NCI-H1436 treated with DMSO at 0.1 percent for 48 hours (cell line): ENCODE measurements at places on chromosomes 12 and 14.

- DNase-seq, result no peak
Observed at GRCh38 chr14:58846682-58847465, 209.1 kb downstream of the DACT1 start.

DNA sequence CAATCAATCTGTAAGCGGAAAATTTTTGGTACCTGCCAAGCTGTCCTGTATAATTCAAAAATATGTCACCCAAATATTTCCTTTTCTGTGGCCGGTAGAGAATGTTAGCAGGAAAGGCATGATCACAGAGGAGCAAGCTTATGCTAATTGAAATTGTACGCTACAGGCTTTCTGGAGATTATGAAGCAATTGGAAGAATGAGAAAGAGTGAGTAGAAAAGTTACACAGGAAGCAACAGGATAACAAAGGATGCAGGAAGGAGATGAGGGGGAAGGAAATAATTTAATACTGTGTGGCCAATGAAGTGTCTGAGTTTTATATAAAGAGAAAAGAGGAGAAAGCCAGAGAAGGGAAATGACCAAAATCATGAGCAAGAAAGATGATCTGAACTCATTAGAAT is 627.2 kb upstream of the STXBP6 start:
- no peak for DNase-seq

GRCh38 chr12:108679106-108679681 is 45.5 kb upstream of the SELPLG start:
- no peak for DNase-seq

DNA sequence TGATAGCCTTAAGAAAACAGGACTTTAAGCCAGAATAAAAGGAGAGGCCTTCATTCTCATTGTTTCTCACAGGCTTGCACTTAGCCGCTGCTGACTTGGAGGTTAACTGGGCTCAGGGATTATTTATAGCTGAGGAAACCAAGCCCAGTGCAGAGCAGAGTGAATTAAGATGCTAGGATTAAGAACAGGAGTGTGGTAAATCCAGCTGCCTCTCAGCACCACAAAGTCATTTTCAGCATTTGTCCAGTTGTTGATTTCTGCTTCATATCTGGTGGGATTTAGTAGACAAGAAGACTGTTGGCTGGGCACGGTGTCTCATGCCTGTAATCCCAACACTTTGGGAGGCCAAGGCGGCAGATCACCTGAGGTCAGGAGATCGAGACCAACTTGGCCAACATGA is 14.3 kb upstream of the KRT73 start:
- no peak for DNase-seq

DNA sequence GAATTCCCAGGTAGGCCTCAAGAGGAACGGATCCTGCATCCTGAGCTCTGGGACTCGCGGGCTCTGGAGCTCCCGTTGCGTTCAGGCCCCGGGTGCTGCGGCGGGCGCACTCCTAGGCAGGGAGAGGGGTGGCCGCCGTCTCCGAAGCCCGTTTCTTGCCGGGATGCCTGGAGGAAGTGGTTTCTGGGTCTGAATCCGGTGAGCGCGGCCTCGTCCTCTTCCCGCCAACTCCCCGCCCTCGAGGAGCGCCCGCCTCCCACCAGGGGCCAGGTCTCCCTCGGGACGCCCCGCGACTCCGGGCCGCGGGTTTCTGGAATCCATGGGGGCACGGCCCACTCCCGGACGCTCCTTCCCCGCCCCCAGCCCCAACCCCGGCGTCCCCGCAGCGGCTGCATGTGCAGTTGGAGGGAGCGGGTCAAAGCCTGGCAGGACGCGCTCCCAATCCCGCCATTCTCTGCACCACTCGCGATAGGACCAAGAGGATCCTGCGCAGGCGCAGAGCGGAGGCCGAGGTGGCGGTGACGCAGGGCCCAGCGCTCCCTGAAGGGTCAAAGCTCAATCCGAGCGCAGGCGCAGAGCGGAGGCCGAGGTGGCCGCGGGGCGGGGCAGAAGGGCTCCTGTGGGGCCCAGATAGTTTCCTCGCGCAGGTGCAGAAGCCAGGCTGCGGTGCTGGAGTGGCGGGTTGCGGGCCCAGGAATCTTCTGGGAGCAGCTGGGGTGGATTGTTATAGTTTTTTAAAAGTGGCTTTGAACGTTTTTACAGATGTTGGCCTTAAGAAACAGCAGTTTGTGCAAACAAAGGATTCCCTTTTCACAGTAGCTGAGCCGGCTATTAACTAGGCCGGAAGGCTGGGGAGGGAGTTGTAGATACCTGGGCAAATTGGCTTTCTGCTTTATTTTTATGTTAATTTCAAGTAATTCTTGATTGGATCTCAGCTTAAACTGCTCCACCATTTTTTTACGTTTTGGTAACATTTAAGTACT is 796.4 kb downstream of the AACS start:
- no peak for DNase-seq

DNA sequence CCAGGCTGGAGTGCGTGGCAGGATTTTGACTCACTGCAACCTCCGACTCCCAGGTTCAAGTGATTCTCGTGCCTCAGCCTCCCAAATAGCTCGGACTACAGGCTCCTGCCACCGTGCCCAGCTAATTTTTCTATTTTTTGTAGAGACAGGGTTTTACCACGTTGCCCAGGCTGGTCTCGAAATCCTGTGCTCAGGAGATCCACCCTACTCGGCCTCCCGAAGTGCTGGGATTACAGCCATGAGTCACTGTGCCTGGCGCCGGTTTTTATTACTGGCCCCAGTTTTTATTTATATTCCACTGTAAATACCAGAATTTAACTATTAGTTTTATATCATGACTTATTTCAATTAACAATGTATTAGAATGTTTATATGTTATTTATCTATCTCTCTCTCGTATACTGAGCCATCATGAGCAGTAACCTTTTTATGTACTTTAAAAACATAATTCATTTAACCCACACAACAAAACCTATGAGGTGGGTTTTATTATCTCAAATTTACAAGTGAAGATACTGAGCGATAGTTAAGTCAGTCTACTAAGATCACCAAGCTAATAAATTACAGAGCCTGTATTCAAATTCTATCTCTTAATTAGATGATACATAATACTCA is 47.8 kb downstream of the HECTD1 start:
- no peak for DNase-seq

- no peak for DNase-seq
Observed at GRCh38 chr12:86719381-86719780, 463.2 kb upstream of the MGAT4C start.

DNA sequence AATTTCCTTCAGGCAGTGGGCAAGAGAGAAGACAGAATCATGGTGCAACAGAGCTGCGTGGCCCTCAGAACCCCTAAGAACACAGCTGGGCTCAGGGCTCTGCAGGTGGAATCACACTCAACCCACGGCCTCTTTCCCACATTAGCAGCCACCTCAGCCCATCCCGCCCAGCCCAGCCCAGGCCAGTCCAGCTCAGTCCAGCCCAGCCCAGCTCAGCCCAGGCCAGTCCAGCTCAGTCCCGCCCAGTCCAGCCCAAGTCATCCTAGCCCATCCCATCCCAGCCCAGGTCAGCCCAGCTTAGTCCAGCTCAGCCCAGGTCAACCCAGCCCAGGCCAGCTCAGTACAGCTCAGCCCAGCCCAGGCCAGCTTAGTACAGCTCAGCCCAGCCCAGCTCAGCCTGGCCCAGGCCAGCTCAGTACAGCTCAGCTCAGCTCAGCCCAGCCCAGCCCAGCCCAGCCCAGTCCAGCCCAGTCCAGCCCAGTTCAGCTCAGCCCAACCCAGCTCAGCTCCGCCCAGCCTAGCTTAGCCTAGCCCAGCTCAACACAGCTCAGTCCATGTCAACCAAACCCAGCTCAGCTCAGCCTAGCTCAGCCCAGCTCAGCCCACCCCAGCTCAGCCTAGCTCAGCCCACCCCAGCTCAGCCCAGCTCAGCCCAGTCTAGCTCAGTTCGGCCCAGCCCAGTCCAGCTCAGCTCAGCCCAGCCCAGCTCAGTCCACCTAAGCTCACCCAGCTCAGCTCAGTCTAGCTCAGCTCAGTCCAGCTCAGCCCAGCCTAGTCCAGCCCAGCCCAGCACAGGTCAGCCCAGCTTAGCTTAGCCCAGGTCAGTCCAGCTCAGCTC is 183.1 kb downstream of the TMEM121 start:
- DNase-seq, result no peak

- DNase-seq, result no peak
Observed at GRCh38 chr12:503111-503761, 43.5 kb downstream of the B4GALNT3 start.

GRCh38 chr12:29282031-29282816 is 98.7 kb downstream of the ERGIC2 start:
- no peak for DNase-seq

DNA sequence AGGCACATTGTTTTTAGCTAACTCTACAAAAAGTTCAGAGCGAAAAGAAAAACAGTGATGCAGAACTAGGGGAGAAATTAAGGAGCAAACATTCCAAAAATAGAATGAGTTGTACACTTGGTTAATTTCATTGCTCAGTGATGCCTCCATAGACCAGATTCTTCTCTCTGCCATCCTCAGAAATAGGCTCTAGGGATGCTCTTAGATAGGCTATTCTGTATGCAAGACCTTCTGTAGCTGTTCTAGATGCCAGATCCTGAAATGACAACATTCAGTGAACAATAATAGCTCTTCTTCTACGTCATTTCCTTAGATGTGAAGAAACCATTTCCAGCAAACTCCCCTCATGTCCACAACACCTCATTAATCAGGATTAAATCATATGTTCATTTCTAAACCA is 466.3 kb downstream of the DIO2 start:
- DNase-seq, result no peak

DNA sequence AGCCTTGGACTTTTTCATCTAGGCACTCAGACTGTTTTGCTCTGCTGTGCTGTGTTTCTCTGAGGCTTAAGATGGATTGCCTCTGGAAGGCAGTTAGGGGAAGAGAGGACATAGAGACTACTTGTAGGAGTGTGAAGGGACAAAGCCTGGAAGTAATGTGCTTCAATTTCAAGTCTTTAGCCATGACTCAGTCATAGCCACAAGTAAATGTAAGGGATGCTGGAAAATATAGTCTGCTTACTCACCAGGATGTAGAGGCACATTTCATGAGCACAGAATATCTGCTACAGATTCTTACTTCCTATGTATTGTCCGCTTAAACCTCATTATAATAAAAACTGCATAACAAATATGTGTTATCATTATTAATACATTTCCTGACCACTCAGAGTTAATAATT is 794.3 kb upstream of the NOVA1 start:
- DNase-seq, result no peak

- no peak for DNase-seq
Observed at GRCh38 chr14:58607952-58608317, 29.8 kb upstream of the DACT1 start.

- no peak for DNase-seq
Observed at GRCh38 chr12:69948851-69949250, 123.8 kb downstream of the MYRFL start.

DNA sequence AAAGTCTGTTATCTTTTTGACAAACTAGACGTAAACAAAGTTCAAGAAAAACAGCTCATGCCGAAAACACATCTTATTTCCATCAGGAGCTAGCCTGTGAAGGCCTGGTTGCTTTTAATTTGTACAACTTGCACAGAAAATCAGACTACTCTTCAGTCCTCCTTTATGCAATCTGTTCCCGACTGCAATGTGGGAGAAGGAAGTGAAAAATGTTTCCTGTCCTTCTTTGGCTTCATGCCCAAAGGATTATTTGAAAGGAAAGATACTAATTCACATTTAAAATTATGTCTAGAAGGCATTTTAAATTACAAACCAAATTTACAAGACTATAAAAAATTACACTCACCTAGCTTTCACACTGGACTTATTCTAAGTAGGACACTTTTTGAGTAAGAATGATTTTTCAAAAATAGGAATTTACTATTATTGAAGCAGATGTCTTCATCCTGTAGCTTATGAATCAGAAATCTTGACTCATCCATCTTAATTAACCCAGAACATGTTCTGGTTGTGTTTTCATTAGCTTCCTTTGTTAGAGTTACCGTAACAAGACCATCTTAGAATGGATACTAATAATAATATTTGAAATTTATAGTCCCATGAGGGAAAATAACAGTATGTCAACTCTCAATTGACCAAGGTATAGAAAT is 272.6 kb downstream of the PRKD1 start:
- no peak for DNase-seq

DNA sequence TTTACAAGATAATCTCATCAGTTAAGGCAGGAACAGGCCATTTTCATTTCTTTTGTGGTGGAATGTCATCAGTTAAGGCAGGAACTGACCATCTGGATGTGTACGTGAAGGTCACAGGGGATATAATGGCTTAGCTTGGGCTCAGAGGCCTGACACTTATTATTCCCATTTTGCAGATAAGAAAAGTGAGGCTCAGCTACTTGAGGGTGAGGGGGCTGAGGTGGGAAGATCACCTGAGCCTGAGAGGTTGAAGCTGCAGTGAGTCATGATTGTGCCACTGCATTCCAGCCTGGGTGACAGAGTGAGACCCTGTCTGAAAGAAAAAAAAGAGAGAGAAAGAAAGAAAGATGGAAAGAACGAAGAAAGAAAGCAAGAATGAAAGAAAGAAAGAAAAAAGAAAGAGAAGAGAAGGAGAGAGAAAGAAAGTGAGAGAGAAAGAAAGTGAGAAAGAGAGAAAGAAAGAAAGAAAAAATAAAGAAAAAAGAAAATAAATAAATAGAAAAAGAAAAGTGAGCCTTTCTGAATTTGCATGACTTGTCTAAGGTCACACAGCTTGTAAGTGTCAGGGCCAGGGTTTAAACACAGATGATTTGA is 142.0 kb downstream of the TMEM30B start:
- DNase-seq, result no peak

GRCh38 chr12:15535352-15535781 is 213.1 kb downstream of the PTPRO start:
- DNase-seq, result no peak

GRCh38 chr14:68956724-68957123 is 22.4 kb downstream of the ACTN1 start:
- no peak for DNase-seq

DNA sequence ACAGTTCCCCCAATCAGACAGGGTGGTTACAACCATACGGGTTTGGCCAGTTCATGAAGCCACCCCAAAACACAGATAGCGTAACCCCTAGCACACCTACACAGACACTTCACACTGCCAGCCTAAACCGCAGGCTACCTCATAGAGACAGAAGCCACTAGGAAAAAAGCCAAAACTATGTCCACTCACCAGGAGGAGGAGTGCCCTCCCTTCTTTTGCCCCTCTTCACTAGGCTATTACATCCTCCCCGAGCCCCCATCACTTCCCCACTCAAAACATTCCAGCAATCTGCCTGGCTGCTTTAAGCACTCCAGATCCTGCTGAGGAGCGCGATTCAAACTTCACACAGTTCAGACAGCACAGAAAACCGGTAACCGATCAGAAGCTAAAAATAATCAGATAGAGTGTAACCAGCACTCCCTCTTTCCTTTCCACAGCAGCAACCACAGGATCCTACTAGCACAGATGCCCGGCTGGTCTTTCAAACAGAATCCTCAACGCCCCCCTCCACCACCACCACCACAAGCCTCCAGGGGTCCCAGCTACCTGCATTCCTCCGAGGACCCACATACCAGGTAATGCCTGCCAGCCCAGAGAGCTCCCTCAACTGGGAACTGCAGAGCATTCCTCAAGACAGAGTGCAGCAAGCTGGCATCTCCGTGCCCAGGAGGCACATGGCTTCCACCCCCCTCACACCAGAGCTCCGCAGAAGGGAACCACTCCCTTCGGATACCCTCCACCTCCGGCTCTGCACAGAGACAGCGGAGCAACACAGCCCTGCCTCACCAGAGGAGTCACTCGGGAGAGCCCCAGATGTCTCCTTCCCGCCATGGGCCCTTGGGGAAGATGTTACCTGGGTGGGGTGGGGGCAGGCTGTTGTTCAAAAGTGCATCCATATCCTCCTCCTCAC is 1.5 kb downstream of the CHD4 start:
- no peak for DNase-seq

GRCh38 chr12:6768990-6769389 is 2.8 kb downstream of the PTMS start:
- no peak for DNase-seq

- DNase-seq, result no peak
Observed at GRCh38 chr12:104958805-104959334, 780 bp upstream of the SLC41A2 start.
